Esophagus squamous epithelium (tissue), 5 donors: ENCODE measurements at places on chromosomes 4 and X. TPM values are rescaled to one million over a fixed set of nuclear protein-coding genes. Genes with fewer than 3 reads are reported as not detected.

PAGE2 gene
- not detected for total RNA-seq

DNA sequence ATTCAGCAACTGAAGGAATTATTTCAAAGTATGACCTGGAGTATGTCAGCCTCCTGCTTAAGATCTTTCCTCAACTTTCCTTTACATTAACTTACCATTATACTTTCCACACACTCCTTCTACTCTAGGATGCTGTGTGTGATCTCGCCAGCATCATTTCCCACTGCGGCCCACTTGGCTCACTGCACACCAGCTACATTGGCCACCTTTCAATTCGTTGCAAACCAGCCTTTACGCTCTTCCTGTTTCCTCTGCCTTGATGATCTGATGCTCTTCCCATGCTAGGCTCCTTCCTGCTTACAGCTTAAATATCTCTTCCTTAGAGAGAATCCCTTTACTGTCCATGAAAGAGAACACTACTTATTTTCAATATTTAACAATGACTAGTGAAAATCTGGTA lies 95.1 kb downstream of the GPM6A start:
- no peak overlapping the region for H3K27ac ChIP-seq
- DNase-seq: no peak
- no peak overlapping the region for H3K4me3 ChIP-seq
- H3K27me3 ChIP-seq: no peaks in the 10 kb centered on the region
- H3K4me1 ChIP-seq: no peaks in the 10 kb centered on the region

GRCh38 chr4:143728166-143728565 lies 27.7 kb upstream of the FREM3 start:
- no peak overlapping the region for H3K4me3 ChIP-seq
- H3K27ac ChIP-seq: no peak overlapping the region
- DNase-seq: no peak
- no peaks in the 10 kb centered on the region for H3K4me1 ChIP-seq

DNA sequence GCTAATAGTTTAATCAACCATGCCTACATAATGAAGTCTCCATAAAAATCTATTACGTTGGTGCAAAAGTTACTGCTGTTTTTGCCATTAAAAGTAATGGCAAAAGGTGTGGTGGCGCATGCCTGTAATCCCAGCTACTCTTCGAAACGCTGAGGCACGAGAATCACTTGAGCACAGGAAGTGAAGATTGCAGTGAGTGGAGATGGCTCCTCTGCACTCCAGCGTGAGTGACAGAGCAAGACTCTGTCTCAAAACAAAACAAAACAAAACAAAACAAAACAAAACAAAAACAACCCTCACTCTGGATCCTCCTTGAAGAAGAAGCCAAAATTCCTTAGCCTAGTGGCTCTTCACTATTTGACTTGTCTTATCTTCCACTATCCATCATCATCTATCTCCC lies 78.0 kb downstream of the MSN start:
- no peak overlapping the region for H3K4me3 ChIP-seq
- DNase-seq: no peak
- H3K27me3 ChIP-seq: no peaks in the 10 kb centered on the region
- no peak overlapping the region for H3K27ac ChIP-seq
- peaks cover 2% of the 10 kb centered on the region for H3K36me3 ChIP-seq

DNA sequence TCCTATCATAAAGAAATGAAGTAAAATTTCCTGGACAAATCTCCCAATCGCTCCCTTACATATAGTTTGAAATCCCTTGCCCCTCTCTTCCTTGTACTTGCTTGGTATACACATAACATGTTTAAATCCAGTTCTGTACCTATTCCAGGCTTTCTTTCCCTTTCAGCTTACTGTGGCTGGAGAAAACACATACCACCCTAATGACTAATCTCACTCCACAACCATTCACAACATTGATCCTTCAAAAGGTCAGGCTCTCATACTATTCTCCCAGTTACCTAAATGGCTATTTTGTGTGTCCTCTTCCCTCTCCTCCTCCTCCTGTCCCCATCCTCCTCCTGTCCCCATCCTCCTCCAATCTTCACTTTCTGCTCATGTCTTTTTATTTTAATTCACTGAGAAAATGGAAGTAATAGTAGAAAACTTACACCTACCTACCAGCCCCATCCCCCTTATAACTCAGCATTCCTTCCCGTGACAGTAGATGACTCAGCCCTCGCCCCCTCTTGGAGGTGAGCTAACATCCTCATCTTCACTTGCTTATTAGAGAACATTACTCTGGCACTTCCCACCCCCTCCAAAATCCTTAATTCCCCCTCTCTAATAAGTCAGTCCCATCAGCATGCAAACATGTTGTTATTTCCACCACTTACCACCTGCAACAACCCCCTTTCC lies 77.5 kb downstream of the IL15 start:
- H3K27me3 ChIP-seq: no peaks in the 10 kb centered on the region
- H3K4me3 ChIP-seq: no peak overlapping the region
- DNase-seq: no peak
- H3K36me3 ChIP-seq: no peaks in the 10 kb centered on the region
- no peak overlapping the region for H3K27ac ChIP-seq

DNA sequence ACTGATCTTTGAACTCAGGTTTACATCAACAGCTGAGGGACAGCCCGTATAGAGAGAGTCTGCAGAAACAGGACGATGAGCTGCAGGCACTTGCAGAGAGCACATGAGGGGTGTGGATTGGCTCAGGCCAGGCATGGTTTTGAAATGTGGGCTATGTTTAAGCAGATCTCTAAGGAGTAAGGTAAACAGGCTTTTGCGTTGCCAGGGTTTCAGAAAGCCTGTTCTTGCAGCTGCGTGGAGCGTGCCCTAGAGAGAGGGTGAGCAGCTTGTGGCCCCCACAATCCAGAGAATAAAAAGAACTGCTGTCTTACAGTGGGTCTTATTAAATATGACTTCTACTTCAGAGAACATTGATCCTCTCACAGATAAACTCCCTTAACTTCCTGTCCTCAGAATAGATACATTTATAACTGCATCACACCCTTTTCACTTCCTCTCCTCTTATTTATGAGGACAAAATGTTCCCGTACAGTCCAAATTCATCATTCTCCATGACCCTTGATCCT lies 64.1 kb downstream of the TMA16 start:
- no peaks in the 10 kb centered on the region for H3K4me1 ChIP-seq
- no peaks in the 10 kb centered on the region for H3K27me3 ChIP-seq
- no peak for DNase-seq
- no peak overlapping the region for H3K4me3 ChIP-seq

- H3K36me3 ChIP-seq: no peaks in the 10 kb centered on the region
- H3K27me3 ChIP-seq: no peaks in the 10 kb centered on the region
- H3K4me1 ChIP-seq: peaks cover 2% of the 10 kb centered on the region
- no peak overlapping the region for H3K4me3 ChIP-seq
- no peak overlapping the region for H3K27ac ChIP-seq
These were observed 29.8 kb upstream of the RELL1 start for GRCh38 chr4:37715889-37716402.

DNA sequence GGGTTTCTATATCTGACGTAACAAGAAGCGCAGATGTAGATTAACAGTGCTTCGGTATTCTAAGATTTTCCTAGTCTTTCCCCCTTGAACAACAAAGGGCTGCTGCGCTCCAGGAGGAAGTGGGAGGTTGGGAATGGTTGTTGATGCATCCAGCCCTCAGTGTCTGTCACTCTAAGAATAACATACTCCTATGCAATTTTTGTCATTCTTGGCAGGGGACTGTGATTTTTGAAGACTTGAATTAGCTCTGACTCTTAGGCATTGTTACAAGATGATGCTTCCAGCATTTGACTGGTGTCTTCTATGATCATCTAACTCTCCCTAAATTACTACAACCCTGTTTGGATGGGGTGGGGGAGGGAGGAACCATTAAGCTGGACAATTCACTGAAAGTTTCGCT lies 394.2 kb downstream of the ARHGAP24 start:
- no peaks in the 10 kb centered on the region for H3K4me1 ChIP-seq
- H3K27me3 ChIP-seq: no peaks in the 10 kb centered on the region
- DNase-seq: no peak
- no peak overlapping the region for H3K27ac ChIP-seq
- no peaks in the 10 kb centered on the region for H3K36me3 ChIP-seq
- no peak overlapping the region for H3K4me3 ChIP-seq

DIPK2B gene
- 1.1 TPM for total RNA-seq

GRCh38 chr4:176443117-176443516 lies 123.4 kb downstream of the SPCS3 start:
- H3K4me1 ChIP-seq: no peaks in the 10 kb centered on the region
- H3K27ac ChIP-seq: no peak overlapping the region
- no peaks in the 10 kb centered on the region for H3K36me3 ChIP-seq
- no peaks in the 10 kb centered on the region for H3K27me3 ChIP-seq
- H3K4me3 ChIP-seq: no peak overlapping the region

DNA sequence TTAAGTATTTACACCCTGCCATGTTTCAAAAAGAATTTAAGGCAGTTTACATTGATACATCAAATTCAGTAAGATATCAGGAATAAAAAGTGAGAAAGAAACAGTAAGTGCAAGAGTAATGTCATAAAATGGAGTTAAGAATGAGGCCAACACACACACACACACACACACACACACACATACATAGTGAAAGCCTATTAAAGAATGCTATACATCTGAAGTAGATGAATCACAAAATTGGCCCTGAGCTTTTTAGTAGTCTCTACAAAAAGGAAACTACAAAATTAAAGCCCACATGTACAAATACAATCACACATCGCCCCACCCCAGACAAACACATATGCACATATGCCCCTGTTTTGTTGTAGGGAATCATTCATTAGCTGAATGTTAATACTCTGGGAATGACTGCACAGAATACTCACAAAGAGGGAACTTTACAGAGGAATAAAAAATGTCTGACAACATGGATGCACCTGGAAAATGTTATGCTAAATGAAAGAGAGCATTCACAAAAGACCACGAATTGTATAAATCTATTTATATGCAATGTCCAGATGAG lies 428.8 kb downstream of the IL15 start:
- no peak overlapping the region for H3K27ac ChIP-seq
- H3K4me1 ChIP-seq: no peaks in the 10 kb centered on the region
- no peak overlapping the region for H3K4me3 ChIP-seq
- H3K27me3 ChIP-seq: no peaks in the 10 kb centered on the region

GRCh38 chr4:11355226-11355625 lies 73.5 kb downstream of the HS3ST1 start:
- no peak overlapping the region for H3K27ac ChIP-seq
- no peaks in the 10 kb centered on the region for H3K27me3 ChIP-seq
- H3K4me1 ChIP-seq: no peaks in the 10 kb centered on the region
- no peak for DNase-seq

DNA sequence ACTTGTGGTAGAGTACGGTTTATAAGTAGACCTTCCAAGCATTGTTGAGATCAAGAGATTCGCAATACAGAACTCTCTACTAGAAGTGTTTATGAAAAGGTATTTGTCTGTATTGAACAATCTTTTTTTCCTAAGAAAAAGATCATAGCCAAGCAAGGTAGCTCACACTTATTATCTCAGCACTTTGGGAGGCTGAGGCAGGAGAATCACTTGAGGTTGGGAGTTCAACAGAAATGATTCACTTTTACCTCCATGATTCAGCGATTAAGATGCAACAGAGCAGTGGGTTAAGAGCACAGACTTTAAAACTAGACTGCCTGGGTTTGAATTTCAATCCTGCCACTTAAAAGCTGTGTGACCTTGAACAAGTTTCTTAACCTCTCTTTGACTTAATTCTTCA lies 74.3 kb downstream of the TMEM156 start:
- H3K36me3 ChIP-seq: no peaks in the 10 kb centered on the region
- H3K4me3 ChIP-seq: no peak overlapping the region
- no peak overlapping the region for H3K27ac ChIP-seq
- H3K27me3 ChIP-seq: no peaks in the 10 kb centered on the region
- DNase-seq: no peak

ADAMTS3 gene
- total RNA-seq: not detected

PCDH19 gene
- total RNA-seq: 0.56 TPM

DNA sequence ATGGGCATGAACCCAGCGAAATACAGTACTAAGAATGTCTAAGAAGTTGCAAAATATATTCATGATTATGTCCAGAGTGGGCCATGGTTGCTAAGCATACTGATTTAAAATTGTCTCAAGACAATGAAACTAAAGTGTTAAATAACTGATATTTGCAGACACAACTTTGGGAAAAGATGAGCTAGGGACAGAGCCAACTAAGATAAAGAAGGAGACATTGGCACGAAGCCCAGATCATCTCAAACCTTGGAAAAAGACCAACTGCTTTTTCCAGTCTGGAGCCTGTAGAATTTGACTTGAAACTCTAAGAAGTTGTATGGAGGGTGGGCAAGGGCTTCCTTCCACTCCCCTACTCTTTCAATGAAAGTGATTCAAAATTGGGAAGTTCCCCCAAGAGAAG lies 108.5 kb upstream of the GLRA2 start:
- H3K4me1 ChIP-seq: no peaks in the 10 kb centered on the region
- no peak overlapping the region for H3K27ac ChIP-seq
- no peak for DNase-seq
- H3K4me3 ChIP-seq: no peak overlapping the region
- H3K27me3 ChIP-seq: no peaks in the 10 kb centered on the region

DNA sequence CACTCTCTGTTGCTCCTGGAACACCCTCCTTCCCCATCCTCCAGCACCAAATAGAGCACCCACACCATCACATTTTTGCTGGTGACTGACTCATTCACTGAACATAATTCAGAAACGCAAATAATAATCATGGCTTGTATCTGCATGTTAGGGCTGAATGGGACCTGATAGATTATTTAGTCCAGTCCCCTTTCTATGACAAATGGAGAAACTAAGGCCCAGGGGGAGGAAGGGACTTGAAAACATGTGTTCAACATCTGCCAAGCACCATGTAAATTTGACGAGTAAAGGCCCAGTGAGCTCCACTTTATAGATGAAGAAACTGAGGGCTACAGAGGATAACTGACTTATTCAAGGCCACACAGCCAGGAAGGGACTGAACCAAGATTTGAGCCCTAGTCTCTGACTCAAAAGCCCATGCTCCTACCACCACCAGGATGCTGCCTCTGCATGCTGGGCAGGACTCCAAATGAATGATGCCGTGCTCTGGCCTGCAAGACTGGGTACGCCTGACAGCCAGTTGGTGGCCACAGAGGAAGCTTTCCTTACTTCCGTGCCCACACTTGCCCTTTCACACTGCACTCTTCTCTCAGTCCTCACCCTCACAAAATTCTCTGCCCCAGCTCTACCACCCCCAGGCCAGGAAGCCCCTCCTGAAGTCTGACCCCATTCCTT lies 133.3 kb upstream of the PJA1 start:
- no peak overlapping the region for H3K27ac ChIP-seq
- no peak for DNase-seq
- H3K36me3 ChIP-seq: no peaks in the 10 kb centered on the region
- no peak overlapping the region for H3K4me3 ChIP-seq

DNA sequence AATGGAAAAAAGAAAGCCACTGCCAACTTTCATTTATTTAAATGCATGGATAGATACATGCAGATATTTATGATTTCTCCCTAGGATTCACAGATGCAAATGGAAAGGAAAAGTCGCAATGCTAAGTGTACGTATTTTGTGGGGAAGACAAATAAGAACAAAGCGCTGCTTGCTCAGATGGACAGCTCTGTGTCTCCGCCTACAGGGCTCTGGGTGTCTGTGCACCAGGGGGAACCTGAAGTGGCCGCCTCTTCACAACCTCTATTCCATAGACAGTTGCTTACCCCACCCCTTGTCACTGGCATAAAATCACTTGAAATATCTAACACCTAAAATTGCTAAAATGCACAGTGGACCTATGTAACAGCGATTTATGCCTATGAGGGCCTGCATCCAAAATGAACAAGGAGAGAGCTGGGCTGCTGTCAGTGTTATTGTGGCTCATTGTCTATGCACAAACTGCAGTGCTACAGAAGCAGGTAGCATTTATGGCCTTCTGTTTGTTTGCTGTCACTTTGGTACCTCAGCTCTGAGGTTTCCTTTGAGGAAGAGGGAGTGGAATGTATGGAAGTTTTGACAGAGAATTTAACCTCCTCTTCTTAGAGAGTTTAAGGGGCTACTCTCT lies 58.6 kb upstream of the PAGE1 start:
- H3K27ac ChIP-seq: no peak overlapping the region
- no peak for DNase-seq
- H3K36me3 ChIP-seq: no peaks in the 10 kb centered on the region
- no peaks in the 10 kb centered on the region for H3K27me3 ChIP-seq
